ENCODE measurements at places on chromosomes 6 and 20.
A peak's percentile ranks its signal among the peaks of the same experiment; 100 is the strongest.

GRCh38 chr6:49540614-49541013, 9.9 kb upstream of the C6orf141 start:
- no peak for DNase-seq

DNA sequence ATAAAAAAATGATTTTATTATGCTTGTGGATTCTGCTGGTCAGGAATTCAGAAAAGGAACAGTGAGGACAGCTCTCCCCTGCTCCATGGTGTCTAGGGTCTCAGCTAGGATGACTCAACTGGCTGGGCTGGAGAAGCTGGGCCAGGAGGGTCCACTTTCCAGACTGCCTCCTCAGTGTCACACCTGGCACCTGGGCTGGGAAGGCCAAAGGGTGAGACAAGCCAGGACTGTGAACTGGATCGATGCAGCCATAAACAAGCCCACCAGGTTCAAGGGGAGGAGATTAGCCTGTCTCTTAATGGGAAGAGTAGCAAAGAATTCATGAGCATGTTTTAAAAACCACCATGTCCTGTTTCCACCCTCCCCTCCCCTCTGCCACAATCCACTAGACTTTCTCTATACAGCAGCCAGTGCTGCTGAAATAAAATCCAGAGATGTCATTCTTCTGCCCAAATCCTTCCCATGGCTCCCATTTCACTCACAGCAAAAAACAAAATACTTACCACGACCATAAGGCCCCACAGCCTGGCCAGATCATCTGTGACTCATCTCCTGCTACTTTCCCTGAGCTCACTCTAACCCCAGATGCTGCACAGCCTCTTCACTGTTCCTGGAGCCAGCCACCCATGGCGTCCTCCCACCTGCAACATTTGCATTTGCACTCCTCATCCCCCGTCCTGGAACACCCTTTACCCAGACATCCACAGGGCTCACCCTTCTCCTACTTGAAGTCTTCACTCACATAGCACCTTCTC, 13.8 kb downstream of the SPTLC3 start:
- DNase-seq, result peak; percentile 94

- DNase-seq, result no peak
Measured at GRCh38 chr6:56154076-56154475, 93.3 kb downstream of the COL21A1 start.

- no peak for DNase-seq
Measured at GRCh38 chr6:168053086-168053956, 25.7 kb downstream of the FRMD1 start.

- DNase-seq, result no peak
Measured at GRCh38 chr6:168219804-168220203, 99.8 kb downstream of the DACT2 start.

DNA sequence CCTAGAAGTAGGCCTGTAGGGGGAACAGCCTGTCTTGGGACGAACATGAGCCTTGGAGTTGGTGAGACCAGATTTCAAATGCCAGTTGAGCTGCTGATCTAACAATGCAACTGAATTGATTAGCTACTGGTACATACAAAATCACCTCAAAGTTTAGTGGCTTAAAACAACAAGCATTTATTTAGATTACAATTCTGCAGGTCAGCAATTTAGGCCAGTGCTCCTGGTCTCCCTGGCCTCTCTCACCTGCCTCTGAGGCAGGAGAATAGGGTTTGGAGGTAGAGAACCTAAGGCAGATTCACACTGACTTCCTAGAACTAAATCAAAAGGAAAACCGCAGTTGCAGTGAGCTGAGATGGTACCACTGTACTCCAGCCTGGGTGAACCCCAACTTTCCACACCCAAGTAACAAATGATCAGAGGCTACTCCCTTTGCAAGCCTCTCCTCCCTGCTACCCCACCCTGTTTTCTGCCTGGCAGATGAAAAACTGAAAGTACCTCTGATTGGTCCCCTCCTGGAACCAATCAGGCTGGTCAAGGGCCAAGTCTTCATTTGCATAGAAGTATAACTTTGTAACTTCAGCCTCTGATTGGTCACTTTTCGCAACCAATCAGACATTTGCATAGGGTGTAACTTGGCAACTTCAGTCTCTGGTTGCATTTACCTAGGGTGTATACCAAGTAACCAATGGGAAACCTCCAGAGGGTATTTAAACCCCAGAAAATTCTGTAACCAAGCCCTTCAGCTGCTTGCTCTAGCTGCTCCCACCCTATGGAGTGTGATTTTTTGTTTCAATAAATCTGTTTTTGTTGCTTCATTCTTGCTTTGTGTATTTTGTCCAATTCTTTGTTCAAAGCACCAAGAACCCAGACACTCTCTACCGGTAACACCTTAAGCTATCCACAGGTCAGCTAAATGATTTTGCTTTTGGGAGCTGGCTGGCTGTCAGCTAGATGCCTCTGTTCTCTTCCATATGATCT, 8.1 kb upstream of the UBR2 start:
- no peak for DNase-seq

- no peak for DNase-seq
Measured at GRCh38 chr20:25487975-25488374, 80.5 kb downstream of the GINS1 start.

GRCh38 chr6:135423649-135424128, 73.9 kb downstream of the AHI1 start:
- no peak for DNase-seq

GRCh38 chr20:52025938-52026337, 165.6 kb downstream of the ZFP64 start:
- DNase-seq, result no peak

DNA sequence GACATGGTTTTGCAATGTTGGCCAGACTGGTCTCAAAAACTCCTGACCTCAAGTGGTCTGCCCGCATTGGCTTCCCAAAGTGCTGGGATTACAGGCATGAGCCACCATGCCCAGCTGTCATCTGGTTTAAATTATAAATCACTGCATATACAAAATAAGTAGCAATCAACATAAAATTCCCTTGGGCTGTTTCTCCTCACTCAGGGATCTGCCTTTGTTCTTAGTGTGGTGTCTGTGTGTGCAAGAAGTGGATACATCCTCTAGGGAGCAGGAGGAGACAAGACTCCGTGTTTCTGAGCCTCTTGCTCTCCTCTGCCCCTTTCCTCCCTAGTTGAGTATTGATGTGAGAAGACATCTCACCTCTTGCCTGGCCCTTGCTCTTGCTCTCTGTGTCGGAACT, 65.2 kb upstream of the ADGRF4 start:
- peak; percentile 63 for DNase-seq

GRCh38 chr20:6558341-6558740, 209.1 kb upstream of the BMP2 start:
- DNase-seq, result no peak

DNA sequence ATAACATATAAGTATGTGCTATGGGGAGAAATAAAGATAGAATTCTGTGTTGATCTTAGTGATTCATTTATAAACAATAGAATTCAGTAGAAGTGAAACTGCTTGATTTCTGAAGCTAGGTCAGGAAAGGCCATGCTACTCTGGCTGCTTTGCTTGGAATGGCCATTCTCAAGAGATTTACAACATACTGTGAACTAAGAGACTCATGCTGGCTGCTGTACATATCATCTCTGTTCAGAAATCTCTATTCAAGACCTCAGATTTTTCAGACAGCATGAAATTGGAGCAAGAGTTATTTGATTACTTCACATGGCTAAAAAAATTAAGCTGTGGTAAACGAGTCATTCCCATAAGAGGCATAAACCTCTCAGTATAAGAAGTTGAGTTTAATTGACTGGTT, 662.6 kb downstream of the BCKDHB start:
- DNase-seq, result no peak

GRCh38 chr6:41728073-41728936, 7.1 kb downstream of the TFEB start:
- no peak for DNase-seq

DNA sequence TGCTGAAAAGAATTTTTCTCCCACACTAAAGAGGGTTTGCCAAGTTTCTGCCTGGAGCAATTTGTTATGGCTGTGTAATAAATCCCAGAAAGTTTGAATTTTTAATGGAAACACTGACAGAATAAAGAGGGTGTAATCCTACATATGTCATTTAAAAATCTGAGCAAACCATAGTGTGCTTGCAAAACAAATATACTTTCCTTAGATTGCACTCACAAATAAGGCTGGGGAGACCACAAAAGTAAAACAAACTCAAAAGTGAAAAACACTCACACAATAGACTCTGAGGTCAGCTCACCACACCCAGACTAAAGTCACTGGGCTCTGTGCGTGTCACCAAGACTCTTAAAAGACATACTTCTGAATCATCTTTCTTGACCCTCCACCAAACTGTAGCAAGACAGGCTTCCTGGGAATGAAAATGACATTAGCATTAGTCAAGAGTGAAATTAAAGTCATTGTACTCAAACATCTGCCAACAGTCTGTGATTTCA, 4.8 kb upstream of the ATXN1 start:
- DNase-seq, result no peak

GRCh38 chr6:96235927-96236326, 220.2 kb downstream of the FUT9 start:
- DNase-seq, result peak; percentile 52

DNA sequence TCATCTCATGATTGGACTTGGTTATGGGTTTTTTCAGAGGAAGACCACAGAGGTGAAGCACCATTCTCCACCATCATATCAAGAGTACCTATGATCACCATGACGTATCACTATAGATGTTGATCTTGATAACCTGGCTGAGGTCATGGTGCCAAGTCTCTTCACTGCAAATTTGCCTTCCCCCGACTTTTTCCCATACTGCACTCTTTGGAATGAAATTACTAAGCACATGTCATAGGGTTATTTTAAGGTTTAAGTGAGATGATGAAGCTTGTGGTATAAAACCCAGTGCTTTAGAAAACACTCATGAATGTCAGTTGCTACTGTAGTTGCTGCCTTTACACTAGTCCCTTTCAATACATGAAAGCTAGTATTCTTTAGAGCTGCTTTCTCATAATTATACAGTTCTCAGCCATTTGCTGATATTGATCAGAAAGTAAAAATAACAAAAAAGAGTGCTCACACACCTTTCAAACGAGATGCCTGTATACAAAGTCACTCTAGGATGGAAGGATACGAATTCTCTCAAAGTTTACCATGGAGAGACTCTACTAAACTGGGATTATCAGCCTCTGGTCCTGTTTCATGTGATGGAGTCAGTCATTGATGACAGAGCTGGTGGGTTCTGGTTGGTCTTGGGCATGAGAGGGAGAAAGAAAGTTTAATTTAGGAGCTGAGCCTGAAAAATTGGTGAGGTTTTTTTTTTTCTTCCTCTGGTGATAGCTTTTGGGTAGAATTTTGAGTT, 228.1 kb downstream of the PRL start:
- DNase-seq, result no peak

DNA sequence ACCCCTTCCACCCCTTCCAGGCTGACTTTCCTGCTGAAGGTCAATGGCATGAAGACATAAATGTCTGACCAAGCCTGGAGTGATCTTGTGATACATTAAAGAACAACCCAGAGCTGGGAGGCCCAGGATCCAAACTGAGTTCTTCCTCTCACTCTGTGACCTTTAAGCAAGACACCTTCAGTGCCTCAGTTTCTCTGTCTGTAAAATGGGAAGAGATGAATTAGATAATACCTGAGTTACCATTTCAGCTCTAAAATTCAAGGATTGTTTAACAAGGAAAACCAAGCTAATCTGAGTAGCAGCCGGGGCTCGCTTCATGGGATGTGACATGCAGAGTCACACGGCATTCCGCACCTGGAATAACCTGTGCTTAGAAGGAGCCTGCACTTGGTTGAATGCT, 7.0 kb upstream of the NFATC2 start:
- no peak for DNase-seq

GRCh38 chr6:143060354-143060805, 309 bp upstream of the AIG1 start:
- DNase-seq, result peak; percentile 92

GRCh38 chr6:138805016-138805765, 9.3 kb downstream of the ECT2L start:
- DNase-seq, result no peak

- DNase-seq, result peak; percentile 80
Measured at GRCh38 chr6:147447835-147448611, 60.5 kb upstream of the SAMD5 start.

- peak; percentile 54 for DNase-seq
Measured at GRCh38 chr6:82494367-82494766, 130.8 kb downstream of the TPBG start.

GRCh38 chr6:138856654-138857053, 60.8 kb downstream of the ECT2L start:
- no peak for DNase-seq

DNA sequence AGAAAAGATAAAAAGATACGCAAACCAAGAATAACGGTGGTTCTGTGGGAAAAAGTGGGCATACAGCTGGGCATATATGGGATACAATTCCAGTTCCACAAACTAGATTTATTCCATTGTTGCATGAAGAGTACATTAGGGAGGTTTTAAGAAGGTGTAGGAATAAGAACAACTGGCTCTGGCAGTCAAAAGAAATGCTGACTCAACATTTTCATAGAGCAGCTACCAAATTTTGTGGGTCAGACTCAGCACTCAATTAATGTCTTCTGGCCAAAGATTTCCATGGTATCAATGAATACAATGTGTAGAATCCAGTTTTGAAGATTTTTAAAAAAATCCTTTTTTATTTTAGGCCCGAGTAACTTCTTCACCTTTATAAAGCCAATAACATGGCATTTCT, 40.2 kb downstream of the TP53INP2 start:
- DNase-seq, result no peak

DNA sequence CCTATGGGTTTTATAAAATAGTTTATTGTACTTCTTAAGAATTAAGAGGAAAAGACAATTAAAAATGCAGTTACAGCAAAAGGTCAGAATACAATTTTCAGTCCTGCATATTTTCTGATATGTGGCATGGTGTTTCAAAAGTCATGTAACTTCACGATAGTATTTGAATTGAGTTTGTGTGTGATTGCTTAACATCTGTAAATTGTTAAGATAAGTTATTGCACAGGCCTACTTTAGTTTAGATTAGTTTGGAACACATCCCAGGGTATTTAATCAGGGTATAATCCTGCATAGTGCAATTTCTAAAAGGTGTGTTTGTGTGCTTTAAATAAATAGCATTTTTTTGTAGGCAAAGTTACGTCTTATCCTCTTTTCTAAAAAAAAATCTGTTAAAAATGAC, 289.6 kb downstream of the RIMS1 start:
- DNase-seq, result no peak

- peak; percentile 57 for DNase-seq
Measured at GRCh38 chr6:141421378-141421777, 711.3 kb upstream of the GJE1 start.

- DNase-seq, result no peak
Measured at GRCh38 chr6:83231146-83231545, 38.0 kb downstream of the RWDD2A start.

DNA sequence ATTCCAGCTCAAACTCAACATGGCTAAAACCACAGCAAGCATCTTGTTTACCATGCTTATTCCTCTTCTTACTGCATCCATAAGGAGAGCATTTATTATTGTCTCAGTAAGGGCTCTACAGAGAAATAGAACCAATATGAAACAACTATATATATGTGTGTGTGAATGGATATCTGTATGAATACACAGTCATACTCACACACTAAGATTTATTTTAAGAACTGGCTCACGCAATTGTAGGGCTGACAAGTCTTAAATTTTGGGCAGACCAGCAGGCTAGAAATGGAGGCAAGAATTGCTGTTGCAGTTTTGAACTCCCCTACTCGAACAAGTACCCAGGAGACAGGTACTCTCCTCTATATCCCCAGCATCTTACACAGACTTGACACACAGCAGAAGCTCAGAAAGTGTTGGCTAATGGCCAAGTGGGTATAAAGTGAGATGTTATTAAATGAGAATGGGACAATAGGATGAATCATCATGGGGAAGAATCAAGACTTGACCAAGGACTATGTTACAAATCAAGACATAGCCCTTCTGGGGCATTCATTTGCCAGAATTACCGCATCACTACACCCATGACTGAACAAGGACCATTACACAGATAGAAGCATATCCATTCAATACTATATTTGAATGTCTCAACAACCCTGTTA, 13.0 kb downstream of the ZHX3 start:
- DNase-seq, result no peak

GRCh38 chr6:7147051-7147671, 39.4 kb downstream of the RREB1 start:
- DNase-seq, result peak; percentile 57

Measured in islet precursor cell (in vitro differentiated cells).